ENCODE measurements at places on chromosomes 4 and X.

GRCh38 chr4:29310252-29310651, 1409.9 kb upstream of the PCDH7 start:
- DNase-seq: no peak

GRCh38 chrX:140508958-140509357, 4.1 kb upstream of the SOX3 start:
- no peak for DNase-seq

- DNase-seq: no peak
Observed at GRCh38 chrX:134622056-134622812, 36.0 kb downstream of the PLAC1 start.

DNA sequence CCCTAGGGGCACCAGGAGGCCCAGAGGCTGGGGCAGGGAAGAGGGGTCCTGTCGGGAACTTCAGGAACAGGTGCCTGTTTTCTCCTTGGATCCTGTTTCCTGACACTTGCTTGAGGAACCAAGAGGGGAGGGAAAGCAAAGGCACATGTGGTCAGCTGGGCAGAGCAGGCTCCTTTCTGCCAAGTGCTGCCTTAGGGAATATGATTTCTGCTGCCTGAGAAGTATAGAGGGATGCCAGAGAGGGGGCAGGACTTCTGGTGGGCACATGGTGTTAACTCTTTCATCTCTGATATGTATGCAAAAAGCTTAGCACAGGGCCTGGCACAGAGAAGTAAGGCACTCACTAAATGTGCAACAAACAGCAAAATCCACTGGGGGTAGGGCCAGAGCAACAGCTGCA, 51.2 kb upstream of the PJA1 start:
- DNase-seq: no peak

DNA sequence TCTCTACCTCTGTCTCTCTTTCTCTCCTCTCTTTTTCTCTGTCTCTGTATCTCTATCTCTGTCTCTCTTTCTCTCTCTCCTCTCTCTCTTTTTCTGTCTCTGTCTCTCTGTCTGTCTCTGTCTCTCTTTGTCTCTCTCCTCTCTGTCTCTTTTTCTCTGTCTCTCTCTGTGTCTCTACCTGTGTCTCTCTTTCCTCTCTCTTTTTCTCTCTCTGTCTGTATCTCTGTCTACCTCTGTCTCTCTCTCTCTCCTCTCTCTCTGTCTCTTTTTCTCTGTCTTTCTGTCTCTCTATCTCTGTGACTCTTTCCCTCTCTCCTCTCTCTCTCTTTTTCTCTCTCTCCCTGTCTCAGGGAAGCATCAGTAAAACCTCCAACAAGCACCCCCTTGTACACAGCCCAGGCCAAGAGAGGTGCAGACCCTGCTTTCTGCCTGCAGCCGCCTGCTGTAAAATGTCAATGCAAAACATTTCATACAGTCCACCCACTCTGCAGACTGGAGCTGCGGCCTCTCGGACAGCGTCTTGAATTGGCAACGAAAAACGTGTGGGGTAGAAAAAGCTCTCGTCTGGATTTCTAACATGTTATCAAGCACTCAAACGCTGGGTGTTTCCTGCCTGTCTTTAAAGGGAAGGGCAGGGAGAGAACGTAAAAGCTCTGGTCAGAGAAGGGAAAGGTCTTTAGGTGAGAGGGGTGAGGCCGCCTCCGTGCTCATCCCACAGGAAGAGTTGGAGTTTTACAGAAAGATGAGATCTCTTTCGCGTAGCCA, 3.7 kb upstream of the SHOX start:
- no peak for DNase-seq

DNA sequence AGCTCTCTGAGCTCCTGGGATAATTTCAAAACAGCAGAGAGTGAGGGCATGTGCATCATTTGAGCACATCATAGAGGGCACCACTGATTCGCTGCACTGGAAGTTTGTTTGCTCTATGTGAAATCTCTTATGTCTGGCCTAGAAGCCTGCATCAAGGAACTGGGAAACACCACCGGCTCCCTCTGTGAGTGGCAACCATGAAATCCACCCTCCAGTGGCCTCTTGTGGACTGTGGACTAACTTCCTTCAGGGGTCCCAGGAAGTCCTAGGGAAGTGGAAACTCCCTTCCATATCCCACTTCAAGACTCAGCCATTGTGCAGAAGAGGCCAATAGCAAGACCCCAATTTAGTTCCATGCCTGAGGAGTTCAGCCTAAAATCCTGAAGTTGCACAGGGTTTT, 48.0 kb upstream of the IGFBP7 start:
- no peak for DNase-seq

GRCh38 chr4:48585401-48585800, 95.3 kb downstream of the ZAR1 start:
- DNase-seq: no peak

DNA sequence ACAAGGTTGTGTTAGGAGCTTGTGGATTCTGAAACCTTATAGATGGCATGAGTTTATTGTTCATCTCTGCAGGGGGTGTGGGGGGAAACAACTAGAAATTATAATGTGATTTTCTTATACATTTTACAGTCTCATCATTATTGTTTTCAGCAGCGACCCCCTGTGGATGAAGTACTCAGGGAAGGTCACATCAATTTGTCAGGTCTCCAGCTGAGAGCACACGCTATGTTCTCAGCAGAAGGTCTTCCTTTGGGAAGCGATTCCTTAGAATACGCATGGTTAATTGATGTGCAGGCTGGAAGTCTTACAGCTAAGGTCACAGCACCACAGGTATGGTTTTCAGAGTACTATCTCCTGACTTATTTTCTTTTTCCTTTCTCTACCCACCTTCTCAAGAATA, 72.2 kb downstream of the BLTP1 start:
- DNase-seq: no peak

- DNase-seq: no peak
Observed at GRCh38 chr4:95304898-95305297, 243.9 kb downstream of the UNC5C start.

DNA sequence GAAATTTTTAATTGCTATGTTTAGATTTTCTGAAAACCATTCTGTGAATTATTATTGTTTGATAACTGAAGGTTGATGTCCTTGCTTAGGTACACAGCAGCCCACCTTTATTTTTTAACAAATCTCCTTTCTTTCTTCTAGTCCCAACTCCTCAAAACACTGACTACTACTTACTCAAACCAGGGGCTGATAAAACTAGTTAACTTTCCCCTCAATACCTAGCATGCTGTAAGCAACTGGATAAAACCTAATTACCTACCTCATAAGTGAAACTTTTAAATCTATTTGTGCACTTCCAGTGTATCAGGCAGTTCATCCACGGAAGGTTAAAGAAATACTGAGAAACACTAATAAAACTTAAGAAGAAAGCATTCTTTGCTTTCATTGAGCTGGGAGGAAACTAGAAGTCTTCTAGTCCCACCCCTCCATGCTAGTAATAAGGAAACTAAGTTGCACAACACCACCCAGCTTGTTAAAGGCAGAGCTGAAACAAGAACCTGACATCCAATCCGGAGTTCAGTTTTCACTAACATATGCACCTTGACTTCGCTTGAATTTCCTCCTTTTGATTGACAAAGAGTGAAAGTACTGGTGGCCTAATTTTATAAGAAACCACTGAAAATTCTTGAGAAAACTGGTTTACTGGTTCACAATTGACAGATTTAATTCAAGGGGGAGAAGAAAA, 180.2 kb upstream of the TET2 start:
- no peak for DNase-seq

- DNase-seq: peak; percentile 24
Observed at GRCh38 chr4:108072300-108072699, 82.6 kb downstream of the HADH start.

DNA sequence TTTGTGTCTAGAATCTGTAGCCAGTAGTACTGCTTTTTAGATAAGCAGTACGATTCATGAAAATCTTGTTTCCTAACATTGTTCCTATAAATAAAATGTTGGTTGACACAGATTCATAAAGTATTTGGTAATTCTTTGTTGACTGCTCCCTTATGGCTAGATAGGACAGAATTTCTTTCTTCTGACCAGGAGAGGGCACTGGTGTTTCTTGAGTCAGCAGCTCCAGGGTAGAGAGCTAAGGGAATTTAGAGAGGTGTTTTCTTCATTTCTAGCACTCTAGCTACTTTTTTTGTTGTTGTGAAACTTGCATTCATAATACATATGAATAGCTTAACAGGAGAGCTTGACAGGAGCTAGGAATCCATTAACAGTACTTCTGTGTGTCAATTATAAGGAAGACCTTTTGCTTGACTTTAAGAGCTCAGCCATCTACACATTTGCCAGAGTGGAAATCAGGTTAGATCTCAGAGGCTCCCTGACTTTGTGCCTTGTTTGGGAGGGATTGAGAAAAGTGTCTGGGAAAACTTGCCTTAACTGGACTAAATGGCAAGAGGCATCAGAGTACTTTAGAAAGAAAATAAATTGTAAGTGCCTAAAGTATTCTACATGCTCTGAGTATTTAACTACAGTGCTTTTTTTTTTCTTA, 756.1 kb downstream of the SH3BGRL start:
- DNase-seq: no peak

- DNase-seq: no peak
Observed at GRCh38 chr4:75985116-75985515, 5.6 kb downstream of the SDAD1 start.

GRCh38 chr4:122803788-122804208, 22.8 kb upstream of the FGF2 start:
- DNase-seq: no peak

- DNase-seq: no peak
Observed at GRCh38 chr4:186761393-186761792, 37.7 kb upstream of the FAT1 start.

- no peak for DNase-seq
Observed at GRCh38 chr4:147182041-147182440, 236.4 kb upstream of the TTC29 start.

- DNase-seq: no peak
Observed at GRCh38 chr4:74370912-74371311, 6.0 kb downstream of the EREG start.

DNA sequence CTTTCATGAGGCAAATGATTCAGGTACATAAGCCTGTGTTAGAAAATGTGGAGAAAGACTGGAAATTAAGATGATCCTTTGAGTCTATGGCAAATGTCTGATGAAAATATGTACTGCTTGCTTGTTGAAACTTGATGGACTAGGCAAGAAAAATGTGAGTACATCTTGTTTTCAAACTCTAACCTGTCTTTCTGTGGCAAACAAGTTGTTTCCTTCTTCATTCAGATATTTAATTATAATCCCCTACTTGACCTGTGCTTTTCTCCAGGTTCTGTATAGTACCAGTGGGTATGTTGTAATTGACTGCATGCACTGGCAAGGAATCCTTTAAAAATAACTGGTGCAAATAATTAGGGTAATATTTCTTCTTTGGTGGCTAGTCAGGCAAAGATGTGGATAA, 136.7 kb downstream of the ARHGAP24 start:
- DNase-seq: no peak

GRCh38 chrX:100710816-100711215, 21.1 kb downstream of the SYTL4 start:
- no peak for DNase-seq

- DNase-seq: no peak
Observed at GRCh38 chr4:81807386-81807785, 335.7 kb upstream of the RASGEF1B start.

Measured in stimulated activated CD8-positive, alpha-beta memory T cell treated with anti-CD3 and anti-CD28 coated beads, Interleukin-4, amount 100 ng/mL, for 4 hours (primary cell).